Naive B cell (primary cell): ENCODE measurements at places on chromosomes 12 and 14.

GRCh38 chr14:71094722-71095121, 187.5 kb downstream of the PCNX1 start:
- no peak for DNase-seq

- no peak for DNase-seq
Observed at GRCh38 chr14:95330591-95331370, 11.1 kb upstream of the CLMN start.

- DNase-seq: no peak
Observed at GRCh38 chr14:67690011-67690410, 5.6 kb downstream of the RDH11 start.

DNA sequence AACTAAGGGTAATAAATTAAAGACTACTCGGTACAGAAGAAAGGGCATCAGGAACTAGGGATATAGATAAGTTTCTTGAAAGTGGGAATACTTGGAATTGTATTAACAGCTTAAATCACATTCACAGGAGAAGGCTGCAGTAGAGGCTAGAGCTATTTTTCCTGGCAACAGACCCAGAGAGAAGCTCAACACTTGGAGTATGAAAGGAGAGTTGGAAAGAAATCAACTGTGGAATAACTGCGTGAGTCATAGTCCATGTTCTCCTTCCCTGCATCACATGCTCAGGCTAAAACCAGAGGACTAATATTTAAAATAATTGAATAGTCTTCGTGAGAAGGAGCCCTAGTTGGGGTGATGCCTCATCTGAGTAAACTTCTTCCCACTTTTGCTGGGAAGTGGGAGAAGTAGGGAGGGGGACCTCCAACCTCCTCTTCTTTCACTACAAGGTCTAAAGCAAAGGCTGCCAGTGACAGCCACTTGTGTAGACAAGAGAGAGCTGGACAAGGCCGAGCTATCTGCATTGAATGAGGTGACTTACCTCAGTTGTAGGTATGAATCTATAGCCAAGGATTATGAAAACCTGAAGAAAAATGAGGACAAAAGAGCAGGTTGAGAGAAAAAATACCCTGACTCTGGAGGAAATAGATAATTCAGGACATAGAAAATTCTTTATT, 32.7 kb downstream of the DYRK2 start:
- no peak for DNase-seq

DNA sequence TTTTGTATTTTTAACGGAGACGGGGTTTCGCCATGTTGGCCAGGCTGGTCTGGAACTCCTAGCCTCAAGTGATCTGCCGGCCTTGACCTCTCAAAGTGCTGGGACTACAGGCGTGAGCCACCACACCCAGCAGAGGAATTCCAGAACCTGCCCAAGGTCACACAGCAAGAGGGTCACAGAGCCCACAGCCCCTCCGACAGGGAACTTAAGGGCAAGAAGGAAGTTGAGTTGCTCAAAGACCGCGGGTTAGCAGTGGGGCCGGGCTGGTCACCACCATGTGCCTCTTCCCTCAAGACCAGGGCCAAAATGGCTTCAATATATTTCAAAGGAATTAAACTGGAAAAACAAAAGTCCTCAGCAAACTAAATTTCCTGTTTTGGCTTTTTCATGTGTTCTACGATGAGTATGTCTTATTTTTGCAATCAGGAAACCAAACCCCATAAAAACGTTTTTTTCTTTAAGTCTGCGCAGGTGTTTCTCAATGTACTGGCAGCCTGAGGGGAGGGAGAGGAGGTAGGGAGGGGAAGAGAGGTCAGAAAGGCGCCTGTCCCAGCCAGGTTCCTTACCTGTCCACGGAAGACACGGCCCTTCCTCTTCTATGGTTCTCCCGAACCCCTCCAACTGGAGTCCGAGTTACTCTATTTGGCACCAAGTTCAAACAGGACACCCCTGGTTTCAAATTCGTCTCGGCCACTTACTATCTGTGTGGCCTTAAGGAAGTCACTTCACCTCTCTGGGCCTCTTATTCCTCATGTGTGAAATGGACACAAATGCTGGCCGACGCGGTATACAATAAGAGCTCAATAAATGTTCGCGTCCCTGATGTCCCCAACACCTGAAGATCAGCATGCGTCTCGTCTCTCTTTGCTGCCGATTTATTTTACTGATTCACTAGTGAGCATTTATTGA, 778 bp downstream of the SLC8B1 start:
- DNase-seq: peak; percentile 7

GRCh38 chr14:56895154-56895553, 84.9 kb upstream of the OTX2 start:
- no peak for DNase-seq

DNA sequence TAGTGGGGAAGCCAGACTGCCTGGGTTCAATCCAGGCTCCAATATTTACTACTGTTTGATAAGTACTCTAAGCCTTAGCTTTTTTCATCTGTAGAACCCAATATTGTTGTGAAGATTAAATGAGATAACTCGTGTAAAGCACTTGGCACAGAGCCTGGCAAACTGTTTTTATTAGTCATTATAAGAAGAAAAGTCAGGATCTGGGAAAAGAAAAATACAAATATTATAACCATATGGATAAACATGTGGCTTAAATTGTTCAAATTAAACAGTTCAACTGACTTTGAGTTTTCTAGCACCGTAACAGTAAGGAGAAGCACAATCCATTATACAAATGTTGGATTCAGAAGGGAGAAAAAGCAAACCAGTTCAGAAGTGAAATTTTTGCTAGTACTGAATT, 22.0 kb upstream of the CDK17 start:
- DNase-seq: no peak

DNA sequence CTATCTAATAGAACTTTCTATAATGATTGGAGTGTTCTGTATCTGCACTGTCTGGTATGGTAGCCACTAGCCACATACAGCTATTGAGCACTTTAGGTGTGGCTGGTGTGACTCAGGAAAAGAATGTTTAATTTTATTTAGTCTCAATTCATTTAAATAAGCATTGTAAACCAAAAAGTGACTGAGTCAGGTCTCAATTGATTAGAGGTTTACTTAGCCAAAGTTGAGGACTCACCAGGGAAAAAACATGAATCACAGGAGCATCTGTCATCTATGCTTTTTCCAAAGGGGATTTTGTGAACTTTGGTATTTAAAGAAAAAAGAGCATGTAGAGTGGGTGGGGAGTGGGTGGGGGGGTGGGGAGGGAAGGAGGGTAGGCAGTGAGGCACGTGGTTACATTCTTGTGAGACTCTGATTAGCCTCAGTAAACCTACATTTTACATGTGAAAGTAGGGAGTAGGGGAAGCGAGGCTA, 473.1 kb downstream of the ATP23 start:
- DNase-seq: no peak

- DNase-seq: no peak
Observed at GRCh38 chr14:62665286-62665685, 380.0 kb downstream of the KCNH5 start.

DNA sequence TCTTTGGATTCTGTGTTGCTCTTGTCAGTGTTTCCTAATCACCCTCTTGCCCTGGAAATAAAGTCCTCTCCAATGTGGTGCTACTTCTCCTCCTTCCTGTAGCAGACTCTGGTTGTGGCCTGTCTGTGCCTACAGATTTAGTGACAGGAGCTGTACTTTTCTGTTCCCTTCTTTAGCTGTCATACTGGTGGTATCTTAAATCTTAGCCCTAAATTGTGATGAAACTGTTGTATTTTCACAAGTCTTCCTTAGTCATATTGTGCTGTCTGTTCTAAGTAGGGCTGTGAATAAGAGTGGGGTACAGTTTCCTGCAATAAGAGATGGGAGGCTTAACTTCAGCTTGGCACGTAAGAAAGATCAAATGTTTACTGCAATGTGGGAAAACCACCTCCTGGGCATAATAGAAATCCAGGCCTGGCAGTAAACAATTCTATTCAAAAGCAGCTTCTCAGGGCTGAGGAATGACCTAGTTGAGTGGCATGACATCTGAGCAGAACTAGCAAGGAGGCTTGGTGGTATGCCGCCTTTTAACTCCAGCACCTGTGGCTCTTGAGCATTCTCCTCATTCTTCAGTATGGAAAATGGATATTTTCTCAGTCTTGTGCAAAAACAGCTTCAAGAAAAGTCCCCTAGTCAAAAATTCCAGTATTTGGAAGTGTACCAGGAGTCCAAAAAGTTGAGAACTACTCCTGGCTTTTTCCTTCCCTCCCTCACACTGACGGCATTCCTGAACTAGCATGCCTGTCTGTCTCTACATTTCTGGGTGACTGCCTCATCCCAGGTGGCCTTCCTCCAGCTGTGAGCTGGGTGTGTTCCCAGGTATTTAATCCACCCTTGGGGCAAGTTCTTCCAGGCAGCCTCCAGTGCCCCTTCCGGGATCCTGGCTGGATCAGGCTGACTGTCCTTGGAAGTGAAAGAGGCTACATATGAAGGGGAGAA, 19.5 kb downstream of the ANO6 start:
- DNase-seq: no peak

- no peak for DNase-seq
Observed at GRCh38 chr12:64390275-64390851, at the start of gene C12orf56. Gene C12orf56 (minus strand): TSS chr12:64390758. CDS start chr12:64390565, 193 bp downstream.

DNA sequence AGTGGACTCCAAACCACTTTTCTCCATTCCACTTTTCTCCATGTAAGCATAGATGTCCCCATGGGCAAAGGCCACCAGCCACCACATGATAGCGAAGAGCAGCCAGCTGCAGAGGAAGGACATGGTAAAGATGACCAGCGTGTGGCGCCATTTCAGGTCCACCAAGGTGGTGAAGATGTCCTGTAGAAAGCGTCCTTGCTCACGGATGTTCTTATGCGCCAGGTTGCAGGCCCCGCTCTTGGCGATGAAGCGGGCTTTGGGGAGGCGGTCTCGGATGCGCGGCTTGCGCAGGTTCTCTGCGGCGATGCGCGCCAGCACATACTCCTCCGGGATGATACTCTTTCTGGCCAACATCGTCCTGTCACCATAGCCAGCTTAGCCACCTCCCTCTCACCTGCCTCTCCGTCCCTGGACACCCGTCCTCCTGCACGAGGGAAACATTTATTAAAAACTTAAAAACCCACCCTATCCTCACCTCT, 1.2 kb downstream of the KCNJ8 start:
- DNase-seq: no peak

- DNase-seq: peak; percentile 93
Observed at GRCh38 chr14:69766984-69767368, at the start of gene SRSF5. Gene SRSF5 (plus strand): TSS chr14:69767142. CDS start chr14:69768157, 1,015 bp downstream.

DNA sequence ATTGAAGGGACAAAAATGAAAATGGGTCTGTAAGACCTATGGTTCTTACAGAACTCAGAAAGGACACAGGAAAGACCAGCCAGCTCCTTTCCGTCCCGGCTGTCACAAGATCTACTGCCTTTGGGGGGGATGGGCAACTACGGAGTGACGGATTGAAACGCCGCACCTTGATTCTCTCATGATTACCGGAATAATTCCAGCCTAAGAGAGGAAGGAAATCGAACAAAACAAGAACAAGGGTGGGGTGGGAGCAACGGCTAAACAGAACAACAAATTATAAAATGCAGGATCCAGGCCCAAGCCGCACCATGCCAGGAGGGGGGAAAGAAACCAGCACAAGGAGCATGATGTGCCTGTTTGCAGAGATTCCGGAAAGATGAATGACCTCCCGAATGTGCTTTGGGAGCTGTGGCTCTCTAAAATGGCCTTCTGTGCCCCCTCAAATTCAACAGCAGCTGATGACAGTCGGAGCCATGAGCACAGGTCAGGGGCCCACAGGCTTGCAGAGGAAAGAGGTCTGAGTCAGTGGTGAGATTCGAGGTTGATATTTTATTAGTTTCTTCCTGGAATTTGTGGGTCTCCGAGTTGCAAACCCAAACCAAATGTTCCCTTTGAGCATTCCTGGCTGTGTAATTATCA, 72.1 kb downstream of the SPRING1 start:
- DNase-seq: no peak

GRCh38 chr12:5066251-5066650, 22.6 kb downstream of the KCNA5 start:
- no peak for DNase-seq

GRCh38 chr12:125351788-125352187, 286.6 kb downstream of the AACS start:
- no peak for DNase-seq

GRCh38 chr12:124856132-124856841, 7.4 kb downstream of the SCARB1 start:
- DNase-seq: peak; percentile 18

DNA sequence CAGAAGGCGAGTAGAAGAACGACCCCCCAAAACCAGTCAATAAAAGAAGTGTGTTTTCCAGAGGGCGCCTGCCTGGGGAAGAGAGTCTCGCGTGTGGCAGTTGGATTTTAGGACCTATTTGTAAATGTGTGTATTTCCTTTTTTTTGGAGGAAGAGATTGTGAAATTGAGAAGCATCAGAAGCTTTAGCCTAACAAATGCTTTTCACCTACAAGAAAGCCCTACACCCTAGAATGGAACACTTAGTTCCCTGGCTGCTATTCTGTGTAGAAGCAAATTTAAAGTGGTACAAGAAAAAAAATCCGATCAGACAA, 1.3 kb downstream of the RCOR1 start:
- no peak for DNase-seq

DNA sequence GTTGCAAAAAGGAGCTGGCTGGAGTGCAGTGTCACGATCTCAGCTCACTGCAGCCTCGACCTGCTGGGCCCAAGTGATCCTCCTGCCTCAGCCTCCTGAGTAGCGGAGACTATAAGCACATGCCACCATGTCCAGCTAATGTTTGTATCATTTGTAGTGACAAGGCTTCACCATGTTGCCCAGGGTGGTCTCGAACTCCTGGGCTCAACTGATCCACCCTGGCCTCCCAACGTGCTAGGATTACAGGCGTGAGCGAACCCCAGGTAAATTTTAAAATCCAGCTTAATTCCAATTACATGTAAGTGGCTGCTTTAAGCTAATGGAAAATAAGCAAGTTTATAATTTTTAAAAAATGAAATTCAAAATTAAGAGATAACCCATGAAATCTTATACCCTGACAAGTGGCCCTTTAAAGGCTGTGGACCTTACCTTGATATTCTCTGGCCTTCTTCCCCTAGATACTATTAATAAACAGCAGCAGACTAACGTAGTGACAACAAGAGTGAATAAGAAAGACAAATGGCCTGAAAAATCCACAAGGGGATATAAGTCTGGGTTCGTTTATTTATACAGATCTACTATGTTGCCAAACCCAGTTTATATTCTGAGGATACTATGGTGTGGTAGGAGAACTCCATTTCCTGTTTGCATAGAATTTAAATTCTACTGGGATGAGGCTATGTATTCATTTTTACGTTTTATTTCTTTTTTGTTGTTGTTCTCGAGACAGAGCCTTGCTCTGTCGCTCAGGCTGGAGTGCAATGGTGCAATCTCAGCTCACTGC, 25.6 kb upstream of the SLC2A3 start:
- DNase-seq: no peak

GRCh38 chr12:93341409-93342049, 36.2 kb upstream of the NUDT4 start:
- DNase-seq: no peak

- no peak for DNase-seq
Observed at GRCh38 chr12:91813701-91814100, 331.9 kb downstream of the BTG1 start.

DNA sequence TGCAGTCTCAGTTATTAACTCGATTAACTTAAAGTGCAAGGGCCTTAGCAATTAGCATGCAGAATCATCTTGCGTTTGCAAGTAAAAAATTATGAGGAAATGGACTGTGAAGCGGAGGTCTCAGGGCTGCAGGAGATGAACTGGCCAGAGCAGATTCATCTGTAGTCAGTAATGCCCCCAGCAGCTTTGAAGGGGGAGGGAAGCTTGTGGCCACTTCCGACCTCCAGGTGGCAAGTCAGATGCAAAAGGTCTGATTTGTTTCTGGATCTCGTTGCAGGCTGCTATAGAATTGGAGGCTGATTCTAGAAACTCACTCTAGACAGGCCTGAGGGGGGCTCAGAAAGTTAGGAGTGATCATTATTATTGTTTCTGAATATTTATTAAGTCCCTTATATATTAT, 107.4 kb upstream of the RGS6 start:
- no peak for DNase-seq
